ENCODE measurements at places on chromosomes 6 and 20. TPM values are rescaled to one million over a fixed set of nuclear protein-coding genes. Genes with fewer than 3 reads are reported as not detected.

DLL1 gene
- total RNA-seq: 1.9 TPM

SLC22A3 gene
- total RNA-seq: 18.9 TPM

MUC22 gene
- not detected for total RNA-seq

SLC22A2 gene
- total RNA-seq: not detected

PARD6B gene
- total RNA-seq: 4.5 TPM

- H3K4me3 ChIP-seq: no peak overlapping the region
- no peaks in the 10 kb centered on the region for H3K36me3 ChIP-seq
- no peaks in the 10 kb centered on the region for H3K27me3 ChIP-seq
- H3K4me1 ChIP-seq: no peaks in the 10 kb centered on the region
- no peak for DNase-seq
These were observed 4.1 kb downstream of the GUCA1B start for GRCh38 chr6:42190554-42191183.

- H3K27ac ChIP-seq: no peak overlapping the region
- DNase-seq: no peak
- no peak overlapping the region for H3K4me3 ChIP-seq
- no peaks in the 10 kb centered on the region for H3K36me3 ChIP-seq
- H3K4me1 ChIP-seq: peaks cover 4% of the 10 kb centered on the region
- no peaks in the 10 kb centered on the region for H3K27me3 ChIP-seq
These were observed 16.3 kb downstream of the LRRC1 start for GRCh38 chr6:53811082-53811481.

GRCh38 chr6:16669227-16669626 lies 92.0 kb downstream of the ATXN1 start:
- H3K27ac ChIP-seq: no peak overlapping the region
- no peaks in the 10 kb centered on the region for H3K36me3 ChIP-seq
- no peak for DNase-seq

DNA sequence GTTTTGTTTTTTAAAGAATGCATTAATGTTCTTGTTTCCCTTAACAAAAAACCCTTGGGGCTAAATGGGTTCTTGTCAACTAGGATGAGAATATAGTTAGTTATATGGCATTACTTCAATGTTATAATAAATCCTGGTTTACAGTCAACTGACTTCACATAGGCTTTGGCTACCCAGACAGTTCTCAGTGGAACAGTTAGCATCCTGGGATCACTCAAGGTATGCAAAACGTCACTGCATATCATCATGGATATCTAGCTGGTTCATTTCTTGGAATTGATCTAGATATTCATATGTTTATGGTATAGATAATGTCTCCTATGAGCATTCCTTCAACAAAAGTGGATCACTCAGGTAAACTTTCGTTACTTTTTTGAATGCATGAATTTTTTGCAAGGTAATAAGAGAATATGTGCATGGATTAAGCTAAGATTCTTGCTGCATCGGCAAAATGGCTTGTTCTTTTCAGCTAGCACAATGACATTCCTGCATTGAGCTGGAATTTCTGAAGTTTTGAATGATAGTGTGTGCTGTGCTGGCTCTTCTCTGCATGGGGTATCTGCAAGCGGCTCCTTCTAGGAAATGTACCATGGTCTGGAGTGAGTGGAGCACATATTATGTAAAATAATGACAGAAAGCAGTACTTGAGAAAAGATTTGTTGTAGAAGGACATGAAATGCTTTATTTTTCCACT lies 138.9 kb downstream of the ADGRG6 start:
- no peak overlapping the region for H3K4me3 ChIP-seq
- DNase-seq: no peak
- no peaks in the 10 kb centered on the region for H3K27me3 ChIP-seq
- H3K4me1 ChIP-seq: no peaks in the 10 kb centered on the region
- H3K36me3 ChIP-seq: no peaks in the 10 kb centered on the region

- no peak overlapping the region for H3K4me3 ChIP-seq
- no peak overlapping the region for H3K27ac ChIP-seq
- H3K4me1 ChIP-seq: no peaks in the 10 kb centered on the region
- no peak for DNase-seq
These were observed 167.1 kb upstream of the MMS22L start for GRCh38 chr6:97450087-97450486.

- no peak overlapping the region for H3K4me3 ChIP-seq
- H3K36me3 ChIP-seq: no peaks in the 10 kb centered on the region
These were observed 83.8 kb upstream of the ELOVL5 start for GRCh38 chr6:53432318-53433161.

DNA sequence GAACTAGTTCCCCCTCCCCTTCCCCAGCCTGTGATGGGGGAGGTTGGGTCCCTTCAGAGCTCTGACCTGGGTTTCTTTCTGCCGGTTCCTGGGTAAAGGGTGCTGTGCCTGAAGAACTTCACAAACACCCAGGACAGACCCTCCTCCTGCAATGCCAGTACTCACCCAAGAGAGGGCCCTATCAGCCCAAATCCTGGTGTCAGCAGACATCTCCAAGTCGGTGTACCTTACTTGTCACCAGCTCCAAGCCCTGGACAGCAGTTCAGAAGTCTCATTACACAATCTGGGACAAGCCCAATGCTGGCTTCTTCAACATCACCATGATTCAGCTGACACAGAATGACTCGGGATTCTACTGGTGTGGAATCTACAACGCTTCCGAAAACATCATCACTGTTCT lies 467 bp downstream of the TREML4 start:
- H3K4me3 ChIP-seq: no peak overlapping the region
- H3K27me3 ChIP-seq: no peaks in the 10 kb centered on the region
- no peaks in the 10 kb centered on the region for H3K36me3 ChIP-seq
- no peak overlapping the region for H3K27ac ChIP-seq
- no peak for DNase-seq

GRCh38 chr20:44089987-44090674 lies 96.9 kb downstream of the JPH2 start:
- no peaks in the 10 kb centered on the region for H3K4me1 ChIP-seq
- no peak for DNase-seq
- H3K27me3 ChIP-seq: no peaks in the 10 kb centered on the region
- H3K27ac ChIP-seq: no peak overlapping the region

DNA sequence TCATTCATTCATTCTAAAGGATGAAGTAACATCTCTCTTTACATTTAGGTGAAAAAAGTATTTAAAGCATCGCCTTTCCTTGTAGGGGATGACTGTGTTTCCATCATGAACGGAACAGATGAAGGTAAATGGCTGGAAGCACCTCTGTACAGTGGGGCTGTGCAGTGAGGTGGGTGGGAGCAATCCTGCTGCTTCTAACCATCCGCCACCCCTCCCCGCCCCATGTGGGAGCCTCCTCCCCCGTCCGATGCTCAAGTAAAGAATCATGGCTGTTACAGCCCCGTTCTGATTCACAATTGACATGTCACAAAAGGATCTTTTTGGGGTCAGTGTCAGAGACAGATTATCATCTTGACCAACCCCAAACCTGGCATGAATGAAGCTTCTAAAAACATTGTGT lies 19.3 kb downstream of the ENTPD6 start:
- no peaks in the 10 kb centered on the region for H3K36me3 ChIP-seq
- no peak overlapping the region for H3K27ac ChIP-seq
- DNase-seq: no peak
- peaks cover 2% of the 10 kb centered on the region for H3K4me1 ChIP-seq
- no peak overlapping the region for H3K4me3 ChIP-seq

- H3K27ac ChIP-seq: no peak overlapping the region
- H3K4me3 ChIP-seq: no peak overlapping the region
- no peaks in the 10 kb centered on the region for H3K27me3 ChIP-seq
- no peaks in the 10 kb centered on the region for H3K36me3 ChIP-seq
- DNase-seq: no peak
- H3K4me1 ChIP-seq: peaks cover 17% of the 10 kb centered on the region
These were observed 94.1 kb downstream of the SNX5 start for GRCh38 chr20:17874271-17875105.

GRCh38 chr6:44049989-44050871 lies 77.0 kb downstream of the MRPL14 start:
- H3K4me1 ChIP-seq: no peaks in the 10 kb centered on the region
- no peak overlapping the region for H3K27ac ChIP-seq
- no peaks in the 10 kb centered on the region for H3K36me3 ChIP-seq
- no peaks in the 10 kb centered on the region for H3K27me3 ChIP-seq
- DNase-seq: no peak

- no peaks in the 10 kb centered on the region for H3K27me3 ChIP-seq
- no peaks in the 10 kb centered on the region for H3K4me1 ChIP-seq
- no peak for DNase-seq
- no peak overlapping the region for H3K27ac ChIP-seq
These were observed 303.4 kb downstream of the CENPW start for GRCh38 chr6:126643352-126643751.

Measured in ovary (tissue), 10 donors.